ENCODE measurements at places on chromosomes 12 and 14.

GRCh38 chr12:29781188-29781587 is 2.6 kb downstream of the TMTC1 start:
- no peak for DNase-seq

DNA sequence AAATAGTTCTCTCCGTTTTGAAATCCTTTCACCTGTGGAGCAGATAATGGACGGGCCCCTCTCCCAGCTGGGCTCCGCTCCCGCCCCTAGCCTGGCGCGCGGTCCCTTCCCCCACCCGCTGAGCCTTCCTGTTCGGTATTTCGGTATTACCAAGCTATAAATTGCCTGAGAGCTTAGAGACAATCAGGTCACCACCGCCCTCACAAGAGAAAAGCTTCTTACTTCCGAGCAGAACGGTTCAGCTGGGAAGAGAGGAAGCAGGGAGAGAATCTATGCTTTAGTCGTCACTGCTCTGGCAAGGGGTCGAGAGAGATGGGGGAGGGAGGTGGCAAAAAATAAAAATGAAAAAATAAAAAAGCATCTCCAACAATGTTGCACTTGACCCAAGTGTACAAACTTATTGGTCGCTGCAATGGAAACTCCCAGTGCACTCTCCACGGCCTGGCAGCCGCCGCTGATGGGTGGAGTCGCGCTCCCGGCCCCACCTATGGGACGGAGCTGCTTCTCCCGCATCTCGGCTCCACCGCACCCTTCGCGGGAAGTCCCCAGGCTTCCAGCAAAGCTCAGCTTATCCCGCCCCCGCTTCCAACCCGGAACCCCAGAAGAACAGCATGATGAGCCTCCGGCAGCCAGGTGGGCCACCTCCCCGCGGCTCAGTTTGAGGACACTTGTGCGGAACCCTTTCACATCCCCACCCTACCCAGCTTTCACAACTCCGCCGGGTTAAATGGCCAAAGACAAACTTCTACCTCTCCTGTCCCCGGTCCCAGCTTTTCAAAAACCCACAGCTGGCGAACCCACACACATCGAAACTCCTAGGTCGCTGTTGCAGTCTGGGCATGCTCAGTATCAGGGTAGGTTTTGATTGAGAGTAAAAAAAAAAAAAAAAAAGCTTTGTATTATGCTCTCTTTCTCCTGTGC is 832 bp upstream of the SYT1 start:
- peak; percentile 34 for DNase-seq

DNA sequence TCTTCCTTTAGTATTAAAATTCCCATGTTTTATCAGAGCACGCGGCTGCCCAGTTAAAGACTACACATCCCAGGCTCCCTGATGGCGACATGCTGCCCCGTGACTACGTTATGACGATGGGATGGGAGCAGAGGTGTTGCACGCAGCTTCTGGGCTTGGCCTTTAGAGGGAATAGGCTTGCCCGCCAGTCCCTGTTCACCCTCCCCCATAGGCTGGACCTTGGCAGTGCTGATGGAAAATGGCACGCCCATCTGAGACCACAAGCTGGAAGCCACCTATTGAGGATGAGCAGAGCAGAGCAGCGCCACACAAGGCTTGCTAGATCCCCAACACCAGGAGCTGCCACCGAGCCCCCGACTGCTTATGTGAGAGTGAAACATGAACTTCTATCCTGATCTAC is 24.7 kb downstream of the TTC7B start:
- DNase-seq = no peak

DNA sequence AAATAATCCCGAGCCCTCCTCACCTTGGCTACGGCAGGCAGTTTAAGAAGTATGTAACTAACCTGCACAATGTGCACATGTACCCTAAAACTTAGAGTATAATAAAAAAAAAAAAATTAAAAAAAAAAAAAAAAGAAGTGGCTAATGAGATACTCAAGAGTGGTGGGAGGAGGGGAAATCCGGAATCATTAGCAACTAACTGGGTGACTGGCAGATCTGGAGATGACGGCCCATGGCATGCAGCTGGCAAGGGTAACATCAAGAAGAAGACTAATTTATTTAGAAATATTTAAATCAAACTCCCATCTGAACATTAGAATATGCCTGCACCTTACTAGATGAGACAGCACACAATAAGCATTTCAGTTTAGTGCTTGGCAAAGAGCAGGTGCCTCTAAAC is 52.3 kb upstream of the TMCC3 start:
- DNase-seq = no peak

GRCh38 chr12:48183876-48184548 is 568 bp downstream of the CCDC184 start:
- DNase-seq = no peak

DNA sequence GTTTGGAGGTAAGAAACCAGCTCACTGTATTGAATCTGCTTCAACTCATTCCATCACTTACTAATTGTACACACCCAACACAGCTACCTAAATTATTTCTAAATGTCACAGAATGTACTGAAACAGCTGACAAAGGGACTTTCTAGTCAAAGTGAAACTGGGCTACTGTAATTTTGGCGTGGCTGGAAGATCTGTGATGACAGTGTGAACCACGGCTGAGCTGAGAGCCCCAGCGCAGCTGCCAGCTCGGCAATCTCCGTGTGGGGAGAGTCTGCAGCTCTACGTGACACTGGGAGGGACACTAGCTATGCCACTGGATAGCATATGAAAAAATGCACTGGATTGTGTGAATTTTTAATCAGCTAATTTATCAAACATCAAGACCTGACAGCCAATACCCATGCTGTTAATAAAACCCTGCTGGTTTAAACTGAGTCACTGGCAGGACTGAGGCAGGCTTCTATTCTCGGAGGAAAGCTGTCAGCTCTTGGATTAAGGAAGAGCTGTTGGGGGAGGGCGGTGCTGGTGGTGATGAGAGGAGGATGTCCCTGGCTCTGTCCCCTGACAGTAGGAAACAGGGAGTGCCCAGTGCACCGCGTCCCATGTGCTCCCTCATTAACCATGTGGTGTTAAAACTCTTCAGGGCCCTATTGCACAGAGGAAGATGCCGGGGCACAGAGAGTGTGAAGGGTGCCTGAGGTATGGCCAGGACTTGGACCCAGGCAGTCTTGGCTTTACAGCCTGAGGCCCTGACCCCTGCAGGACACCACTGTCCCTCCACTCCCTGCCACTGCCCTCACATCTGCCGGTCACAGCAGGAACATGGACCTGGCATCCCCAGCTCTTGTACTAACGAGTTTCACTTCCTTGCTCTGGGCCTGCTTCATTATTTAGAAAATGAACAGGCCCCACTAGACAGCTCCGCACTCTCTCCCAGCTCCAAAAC is 13.3 kb downstream of the SLC15A4 start:
- DNase-seq = peak; percentile 85

- DNase-seq = no peak
Observed at GRCh38 chr12:57631566-57632072, 1.4 kb downstream of the B4GALNT1 start.

- DNase-seq = no peak
Observed at GRCh38 chr14:61466249-61466904, 145.0 kb downstream of the PRKCH start.

GRCh38 chr12:132559652-132560363 is 50.6 kb downstream of the LRCOL1 start:
- peak; percentile 70 for DNase-seq

- no peak for DNase-seq
Observed at GRCh38 chr14:47715330-47715729, 39.9 kb upstream of the MDGA2 start.

- no peak for DNase-seq
Observed at GRCh38 chr14:23561873-23562821, 5.4 kb downstream of the AP1G2 start.

DNA sequence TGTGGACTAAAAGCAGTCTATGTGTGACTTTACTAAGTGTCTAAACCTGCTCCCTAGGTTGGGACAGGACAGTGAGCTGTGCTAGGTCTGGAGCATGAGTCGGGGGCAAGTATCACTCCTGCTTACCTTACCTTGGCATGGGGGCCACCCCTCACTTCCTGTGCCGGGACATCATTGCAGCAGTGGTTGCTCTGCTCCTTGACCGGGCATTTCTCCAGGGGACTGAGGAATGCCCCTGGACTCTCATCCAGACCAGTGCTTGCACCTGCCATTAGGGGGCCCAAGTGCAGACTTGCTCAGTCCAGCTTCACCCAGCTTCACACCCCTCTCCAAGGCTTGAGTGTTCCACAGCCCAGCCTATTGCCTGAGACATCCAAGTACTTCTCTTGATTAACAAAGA is 84.7 kb upstream of the NELL2 start:
- DNase-seq = no peak

DNA sequence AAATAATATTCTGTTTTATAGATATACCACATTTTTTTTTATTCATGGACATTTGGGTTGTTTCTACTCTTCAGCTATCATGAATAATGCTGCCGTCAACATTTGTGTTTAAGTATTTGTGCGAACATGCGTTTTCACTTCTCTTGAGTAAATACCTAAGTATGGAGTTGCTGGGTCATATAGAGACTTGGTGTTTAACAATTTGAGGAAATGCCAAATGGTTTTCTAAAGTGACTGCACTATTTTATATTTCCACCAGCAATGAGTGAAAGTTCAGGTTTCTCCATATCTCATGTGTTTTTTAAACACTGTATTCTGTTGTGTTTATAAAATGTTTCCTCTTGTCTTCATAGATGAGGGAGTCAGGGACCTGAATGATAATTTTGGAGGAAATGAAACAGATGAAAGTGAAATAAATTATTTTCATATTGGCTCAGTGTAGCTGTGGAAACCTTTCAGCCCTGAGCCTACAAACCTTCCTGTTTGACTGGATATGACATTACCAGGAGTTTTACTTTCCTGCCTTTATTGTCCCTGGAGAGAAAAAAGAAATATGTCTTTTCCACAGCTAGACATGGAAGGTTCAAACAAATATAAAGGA is 26.3 kb downstream of the DAAM1 start:
- no peak for DNase-seq

DNA sequence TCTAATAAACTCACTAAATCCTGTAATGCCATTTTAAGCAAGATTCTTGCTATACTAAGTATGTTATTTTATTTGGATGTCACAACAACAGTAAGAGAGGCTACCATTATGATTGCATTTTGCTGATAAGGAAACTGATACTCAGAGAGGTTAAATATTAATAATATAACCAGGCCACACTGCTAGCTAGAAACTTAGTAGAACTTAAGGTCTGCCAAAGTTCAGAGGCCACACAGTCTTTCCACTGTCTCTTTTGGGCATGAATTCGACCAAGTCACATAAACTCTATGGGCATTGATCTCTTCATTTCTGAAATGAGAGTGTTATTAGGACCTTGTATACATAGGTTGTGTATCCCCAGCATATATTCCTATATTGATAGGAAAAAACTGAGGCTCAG is 147.9 kb downstream of the SYNE2 start:
- no peak for DNase-seq

- peak; percentile 31 for DNase-seq
Observed at GRCh38 chr12:79174626-79175025, 310.1 kb downstream of the SYT1 start.

DNA sequence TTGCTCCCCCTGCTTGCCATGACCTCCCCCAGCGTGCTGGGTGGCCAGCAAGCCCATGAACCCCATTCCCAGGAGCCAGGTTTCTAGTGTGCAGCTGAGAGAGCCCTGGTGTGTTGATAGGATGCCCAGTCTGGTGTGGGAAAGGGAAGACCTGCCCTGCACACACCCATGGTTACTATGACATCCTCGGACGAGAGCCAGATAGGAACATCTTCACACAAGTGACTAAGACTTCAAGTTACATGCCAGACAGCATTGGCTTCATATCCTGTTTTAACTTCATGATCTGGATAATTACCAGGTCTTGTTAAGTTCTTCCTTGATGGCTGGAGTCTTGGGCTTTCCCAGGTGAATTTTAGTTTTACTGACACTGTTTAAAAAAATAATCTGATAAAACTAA is 196.6 kb upstream of the EGLN3 start:
- DNase-seq = no peak

- DNase-seq = no peak
Observed at GRCh38 chr14:100822532-100823296, 3.2 kb upstream of the MEG3 start.

- DNase-seq = no peak
Observed at GRCh38 chr12:52517005-52517835, 3.0 kb downstream of the KRT5 start.

DNA sequence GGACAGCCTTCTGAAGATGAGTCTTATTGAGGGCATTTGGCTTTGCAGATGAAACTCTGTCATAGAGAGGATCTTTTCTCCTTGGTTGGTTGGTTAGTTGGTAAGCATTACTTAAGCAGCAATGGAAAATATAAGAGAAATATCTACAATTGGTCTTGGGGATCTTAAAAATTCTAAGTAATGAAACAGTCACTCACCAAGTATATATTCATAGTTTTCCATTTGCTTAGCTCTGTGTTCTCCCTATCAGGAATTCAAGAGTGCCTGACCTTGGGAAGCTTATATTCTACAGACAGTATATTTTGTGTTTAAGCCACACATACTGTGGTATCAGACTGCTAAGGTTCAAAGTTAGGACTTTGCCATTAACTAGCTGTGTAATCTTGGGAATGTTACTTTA is at the start of gene OR5AU1:
Gene OR5AU1 (minus strand): TSS at position 101 of the 400 bp plus-strand sequence. CDS start 191 bp downstream, outside the sequence.
- no peak for DNase-seq

Measured in RPMI8226 (cell line).